ENCODE measurements at places on chromosomes 7 and 10.

DNA sequence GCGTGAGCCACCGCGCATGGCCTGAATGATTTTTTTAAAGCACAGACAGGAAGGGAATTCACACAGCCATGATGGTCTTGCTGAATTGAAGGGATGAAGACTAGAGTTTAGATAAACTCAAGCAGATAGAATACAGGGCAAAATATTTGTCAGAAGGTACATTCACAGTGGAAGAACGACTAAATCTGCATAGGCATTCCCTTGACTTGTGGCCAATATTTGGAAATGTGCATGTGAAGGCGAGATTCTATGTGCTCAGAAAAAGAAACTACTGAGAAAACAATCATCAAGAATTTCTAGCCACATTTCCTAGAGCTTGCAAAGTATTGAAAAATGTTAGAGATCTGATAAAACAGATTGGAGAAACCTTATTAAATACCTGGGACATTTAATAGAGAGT, 1166.2 kb downstream of the DNAJB9 start:
- DNase-seq, result no peak

DNA sequence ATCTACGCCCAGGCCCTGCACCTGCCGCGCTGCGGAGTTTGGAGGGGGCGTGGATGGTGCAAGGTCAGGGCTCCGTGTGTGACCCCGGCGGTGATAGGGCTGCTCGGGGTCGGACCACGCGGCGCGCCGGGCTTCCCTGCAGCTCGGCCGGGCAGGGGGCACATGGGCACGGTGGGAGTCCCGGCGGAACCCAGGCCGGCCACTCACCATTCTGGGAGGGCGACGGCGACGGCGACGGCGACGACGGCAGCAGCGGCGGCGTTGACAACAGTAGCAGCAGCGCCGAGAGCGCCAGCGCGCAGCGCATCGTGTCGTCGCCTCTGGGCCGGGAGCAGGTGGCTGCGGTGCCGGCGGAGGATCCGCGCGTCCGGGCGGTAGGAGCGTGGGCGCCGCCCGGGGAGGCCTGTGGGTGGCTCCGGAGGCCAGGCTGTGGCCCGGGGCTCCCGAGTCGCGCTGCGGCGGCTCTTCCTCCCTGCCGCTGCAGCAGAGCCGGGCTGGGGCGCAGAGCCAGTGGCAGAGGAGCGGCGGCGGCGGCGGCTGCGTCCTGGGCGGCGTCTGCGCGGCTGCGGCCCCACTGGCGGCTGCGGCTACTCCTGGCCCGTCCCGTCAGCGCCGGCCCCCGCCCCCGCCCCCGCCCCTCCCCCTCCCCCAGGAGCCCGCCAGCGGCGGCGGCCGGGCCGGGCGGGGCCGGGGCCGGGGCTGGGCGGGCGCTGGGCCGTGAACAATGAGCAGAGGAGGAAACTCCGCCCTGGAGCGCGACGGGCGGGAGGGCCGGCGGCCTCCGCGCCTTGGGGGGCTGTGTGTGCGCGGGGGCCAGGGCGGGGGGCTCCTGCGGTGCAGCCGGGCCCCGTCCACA, at the start of gene PODXL:
Gene PODXL, minus strand, starts transcription at position 576 of the 856 bp plus-strand sequence. Its CDS starts 269 bp downstream, at position 307.
- peak; percentile 52 for DNase-seq

- DNase-seq, result no peak
Measured at GRCh38 chr10:3779158-3779741, 5.8 kb downstream of the KLF6 start.

DNA sequence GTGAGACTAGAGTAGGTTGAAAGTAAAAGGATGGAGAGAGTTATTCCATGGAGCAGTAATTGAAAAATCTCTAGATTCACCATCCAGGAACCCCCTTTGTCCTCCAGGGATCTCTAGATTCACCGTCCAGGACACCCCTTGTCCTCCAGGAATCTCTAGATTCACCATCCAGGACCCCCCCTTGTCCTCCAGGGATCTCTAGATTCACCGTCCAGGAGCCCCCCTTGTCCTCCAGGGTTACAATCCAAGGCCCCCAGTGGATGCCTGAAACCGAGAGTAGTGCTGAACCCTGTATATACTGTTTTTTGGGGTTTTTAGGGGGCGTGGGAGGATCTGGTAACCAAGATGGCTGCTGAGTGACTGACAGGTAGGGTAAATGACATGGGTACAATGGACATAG, 38.3 kb upstream of the PPP2R2D start:
- no peak for DNase-seq

GRCh38 chr7:78066599-78066998, 268.0 kb downstream of the PHTF2 start:
- DNase-seq, result no peak

- no peak for DNase-seq
Measured at GRCh38 chr10:22244001-22244400, 26.2 kb upstream of the EBLN1 start.

- no peak for DNase-seq
Measured at GRCh38 chr10:50469288-50469687, 154.5 kb downstream of the SGMS1 start.

DNA sequence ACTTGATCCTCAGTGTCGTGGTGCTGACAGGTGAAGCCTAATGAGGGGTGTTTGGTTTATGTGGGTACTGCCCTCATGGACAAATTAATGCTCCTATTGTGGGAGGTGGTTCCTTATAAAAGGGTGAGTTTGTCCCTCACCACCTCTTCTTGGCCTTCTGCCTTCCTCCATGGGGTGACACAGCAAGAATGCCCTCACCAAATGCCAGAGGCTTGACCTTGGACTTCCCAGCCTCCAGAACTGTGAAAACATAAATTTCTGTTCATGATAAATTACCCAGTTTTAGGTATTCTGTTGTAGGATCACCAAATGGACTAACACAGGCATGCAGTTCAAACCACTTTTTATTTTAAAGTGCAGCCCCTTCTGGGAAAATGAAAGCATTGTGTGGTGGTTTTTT, 39.4 kb downstream of the BAMBI start:
- no peak for DNase-seq

GRCh38 chr10:26804418-26805393, 56.1 kb downstream of the ABI1 start:
- no peak for DNase-seq

DNA sequence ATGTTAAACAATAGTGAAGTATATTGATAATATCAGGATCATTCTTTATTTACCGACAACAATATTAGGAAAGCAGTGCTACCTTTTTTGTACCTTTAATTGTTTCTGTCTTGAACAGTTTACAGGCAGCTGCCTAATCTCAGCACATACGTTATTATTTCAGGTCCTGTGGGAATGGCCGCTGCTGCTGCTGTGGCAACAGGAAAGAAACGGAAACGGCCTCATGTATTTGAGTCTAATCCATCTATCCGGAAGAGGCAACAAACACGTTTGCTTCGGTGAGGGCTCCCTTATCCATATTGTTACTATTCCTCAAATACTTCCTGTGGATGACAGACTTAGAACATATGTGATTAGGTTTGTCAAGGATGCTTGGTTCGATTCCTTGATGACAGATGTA, 59.7 kb downstream of the NRF1 start:
- no peak for DNase-seq

GRCh38 chr7:37284285-37284684, 164.4 kb downstream of the ELMO1 start:
- no peak for DNase-seq

GRCh38 chr7:1314021-1314907, 81.6 kb downstream of the UNCX start:
- DNase-seq, result no peak

DNA sequence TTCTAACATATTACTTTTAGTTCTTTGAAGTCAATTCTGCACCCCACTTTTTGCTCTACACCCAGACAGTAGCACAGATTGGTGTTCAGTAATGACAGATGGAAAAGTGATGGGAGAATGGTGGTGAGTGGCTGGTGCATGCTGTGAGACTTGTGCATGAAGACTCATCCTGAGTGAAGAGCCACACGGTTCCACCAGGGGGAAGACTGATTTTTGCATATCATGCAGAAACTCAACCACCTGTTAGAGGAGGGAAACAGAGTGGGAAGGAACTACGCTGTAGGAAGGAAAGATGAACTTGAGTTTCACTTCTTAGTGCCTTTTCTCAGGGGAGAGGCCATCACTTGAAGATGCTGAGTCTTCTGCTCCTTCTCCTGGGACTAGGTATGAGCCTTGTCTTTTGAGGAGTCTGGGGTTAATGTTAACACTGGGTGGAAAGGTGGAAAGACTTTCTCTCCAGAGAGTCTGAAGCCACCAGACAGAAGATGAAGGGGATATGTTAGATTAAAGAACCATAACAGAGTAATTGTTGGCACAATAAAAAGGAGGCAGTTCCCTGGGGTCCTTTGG, 9.3 kb upstream of the PRSS1 start:
- peak; percentile 26 for DNase-seq

DNA sequence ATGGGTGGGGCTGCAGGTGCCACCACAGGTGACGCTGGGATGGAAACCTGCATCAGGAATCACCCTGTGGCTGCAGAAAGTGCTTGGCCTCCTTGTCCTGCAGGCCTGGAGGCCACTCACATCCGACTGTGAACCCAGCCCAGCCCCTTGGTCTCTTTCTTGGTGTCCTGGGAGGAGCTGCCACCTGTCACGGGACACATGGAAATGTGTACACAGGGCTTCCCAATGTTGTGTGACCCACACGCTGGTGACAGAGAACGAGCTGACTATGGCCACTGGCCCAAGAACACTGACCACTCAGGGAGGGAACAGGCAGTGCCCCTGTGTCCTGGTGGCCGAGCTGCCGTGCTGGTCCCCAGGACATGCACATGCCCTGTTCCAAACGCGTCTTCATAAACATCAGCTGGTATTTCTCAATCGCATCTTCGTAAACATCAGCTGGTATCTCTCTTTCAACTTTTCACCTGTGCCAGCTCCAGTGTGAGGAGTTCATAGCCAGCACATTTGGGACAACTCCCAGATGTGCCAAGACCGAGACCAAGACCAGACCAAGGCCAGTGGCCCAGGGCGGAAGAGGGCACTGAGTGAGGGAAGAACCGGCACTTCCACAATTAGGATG, 57.9 kb upstream of the INPP5A start:
- DNase-seq, result no peak

- DNase-seq, result no peak
Measured at GRCh38 chr10:124348801-124349200, 69.9 kb downstream of the OAT start.

GRCh38 chr10:87671139-87671815, 11.6 kb downstream of the PAPSS2 start:
- DNase-seq, result no peak

GRCh38 chr10:97134983-97135382, 50.8 kb downstream of the SLIT1 start:
- no peak for DNase-seq

GRCh38 chr7:96219378-96220130, 102.3 kb downstream of the SLC25A13 start:
- no peak for DNase-seq

- no peak for DNase-seq
Measured at GRCh38 chr10:52598936-52599335, 173.6 kb downstream of the MBL2 start.

- DNase-seq, result peak; percentile 59
Measured at GRCh38 chr10:74924251-74924963, 98.0 kb downstream of the KAT6B start.

DNA sequence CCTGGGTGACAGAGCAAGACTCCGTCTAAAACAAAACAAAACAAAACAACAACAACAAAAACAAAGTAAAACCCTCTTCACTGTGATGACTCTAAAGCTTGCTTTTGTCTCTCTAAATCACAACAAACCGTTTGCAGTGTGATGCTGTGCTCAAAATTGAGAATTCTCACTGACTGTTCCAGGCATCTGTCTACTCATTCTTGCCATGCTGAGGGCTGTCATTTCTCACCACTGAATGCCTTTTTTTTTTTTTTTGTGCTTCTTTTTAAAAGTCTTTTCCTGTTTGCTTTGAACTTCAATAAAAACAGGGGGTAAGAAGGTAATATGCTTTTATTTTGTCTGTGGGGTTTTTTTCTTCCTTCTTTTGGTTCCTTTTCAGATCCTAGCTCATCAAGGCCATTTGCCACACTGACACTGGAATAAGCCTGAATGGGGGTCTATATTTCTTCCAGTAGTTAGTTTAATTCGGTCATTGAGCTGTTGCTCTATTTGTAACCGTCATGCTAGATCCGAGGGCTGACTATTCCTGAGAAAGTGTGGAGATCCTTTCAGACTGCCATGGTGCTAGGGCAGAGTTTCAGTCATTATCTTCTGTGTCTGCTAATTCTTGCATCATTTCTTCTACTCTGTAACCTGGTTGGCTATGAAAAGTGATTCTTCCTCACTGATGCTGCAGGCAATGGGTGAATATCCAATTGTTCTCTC, 10.6 kb downstream of the FAS start:
- peak; percentile 3 for DNase-seq
